ENCODE measurements at places on chromosomes 13 and 19. TPM values are rescaled to one million over a fixed set of nuclear protein-coding genes. Genes with fewer than 3 reads are reported as not detected.

LGALS14 gene
- polyA plus RNA-seq = not detected

KASH5 gene
- not detected for polyA plus RNA-seq

CD33 gene
- polyA plus RNA-seq = not detected

SIGLEC9 gene
- not detected for polyA plus RNA-seq

CRTC1 gene
- polyA plus RNA-seq = 0.57 TPM

IZUMO2 gene
- not detected for polyA plus RNA-seq

TNFSF9 gene
- 0.38 TPM for polyA plus RNA-seq

TEX26 gene
- not detected for polyA plus RNA-seq

NLRP7 gene
- polyA plus RNA-seq = not detected

TSSK6 gene
- polyA plus RNA-seq = 1.7 TPM

CYP2S1 gene
- not detected for polyA plus RNA-seq

RELB gene
- 11.4 TPM for polyA plus RNA-seq

ZNF541 gene
- 0.23 TPM for polyA plus RNA-seq

INAFM1 gene
- polyA plus RNA-seq = 1.6 TPM

CCDC159 gene
- 22.3 TPM for polyA plus RNA-seq

KRTDAP gene
- polyA plus RNA-seq = not detected

ATP1A3 gene
- polyA plus RNA-seq = 3.5 TPM

PLVAP gene
- polyA plus RNA-seq = not detected

SIGLEC5 gene
- not detected for polyA plus RNA-seq

ZIM2 gene
- polyA plus RNA-seq = not detected

ZNF431 gene
- polyA plus RNA-seq = 8.4 TPM

ZNF726 gene
- polyA plus RNA-seq = 2.1 TPM

VAV1 gene
- 22.7 TPM for polyA plus RNA-seq

PSG6 gene
- not detected for polyA plus RNA-seq

ZIC5 gene
- polyA plus RNA-seq = not detected

ZNF829 gene
- 4.0 TPM for polyA plus RNA-seq

MAG gene
- polyA plus RNA-seq = 0.28 TPM

PLIN4 gene
- polyA plus RNA-seq = 0.05 TPM

Measured in CD4-positive, CD25-positive, alpha-beta regulatory T cell (primary cell).